ENCODE measurements at places on chromosomes 5 and 9. TPM values are rescaled to one million over a fixed set of nuclear protein-coding genes. Genes with fewer than 3 reads are reported as not detected.

The NKD2 gene
- total RNA-seq, result 22.6 TPM

The RAB3C gene
- not detected for total RNA-seq

The PCDHGA4 gene
- total RNA-seq, result 0.16 TPM

The FOXD4L5 gene
- not detected for total RNA-seq

The RABEPK gene
- 37.4 TPM for total RNA-seq

The KLF4 gene
- 27.2 TPM for total RNA-seq

The RNF145 gene
- total RNA-seq, result 142 TPM

The FER gene
- total RNA-seq, result 4.2 TPM

The GFI1B gene
- 0.17 TPM for total RNA-seq

The TICAM2 gene
- total RNA-seq, result 1.6 TPM

The HSDL2 gene
- 22.9 TPM for total RNA-seq

The FOXD4 gene
- 0.33 TPM for total RNA-seq

The NMRK1 gene
- 5.4 TPM for total RNA-seq

The TRIM41 gene
- 18.6 TPM for total RNA-seq

The ORM2 gene
- total RNA-seq, result not detected

The AQP3 gene
- 15.2 TPM for total RNA-seq

The LRRC70 gene
- 0.12 TPM for total RNA-seq

All from A549 treated with Mapracorat at 1 μM for 4 hours (cell line).